Activated CD4-positive, alpha-beta T cell treated with anti-CD3 and anti-CD28 coated beads, Interleukin-2, amount 10 ng/mL, durations not matched to agents 7 days and 5 days (primary cell): ENCODE measurements at places on chromosomes 4 and X. TPM values are rescaled to one million over a fixed set of nuclear protein-coding genes. Genes with fewer than 3 reads are reported as not detected.

DNA sequence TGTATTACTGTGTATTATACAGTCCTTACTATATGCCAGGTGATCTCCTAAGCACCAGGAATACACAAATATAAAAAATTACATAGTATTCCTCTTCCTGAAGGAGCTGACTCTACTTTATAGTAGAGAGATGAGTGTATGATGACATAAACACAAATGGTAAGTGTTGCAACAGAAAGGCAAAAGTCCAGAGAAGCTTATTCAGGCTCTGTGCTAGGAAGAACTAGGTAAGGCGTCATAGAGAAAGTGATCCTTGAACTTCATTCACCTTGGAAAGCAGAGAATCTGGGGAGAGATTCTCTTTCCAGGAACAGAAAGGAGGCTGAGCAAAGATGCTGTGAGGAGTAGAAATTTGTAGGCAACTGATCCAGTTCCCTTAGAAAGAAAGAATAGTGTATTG is 115.0 kb upstream of the KCNIP4 start:
- no peak for DNase-seq

DNA sequence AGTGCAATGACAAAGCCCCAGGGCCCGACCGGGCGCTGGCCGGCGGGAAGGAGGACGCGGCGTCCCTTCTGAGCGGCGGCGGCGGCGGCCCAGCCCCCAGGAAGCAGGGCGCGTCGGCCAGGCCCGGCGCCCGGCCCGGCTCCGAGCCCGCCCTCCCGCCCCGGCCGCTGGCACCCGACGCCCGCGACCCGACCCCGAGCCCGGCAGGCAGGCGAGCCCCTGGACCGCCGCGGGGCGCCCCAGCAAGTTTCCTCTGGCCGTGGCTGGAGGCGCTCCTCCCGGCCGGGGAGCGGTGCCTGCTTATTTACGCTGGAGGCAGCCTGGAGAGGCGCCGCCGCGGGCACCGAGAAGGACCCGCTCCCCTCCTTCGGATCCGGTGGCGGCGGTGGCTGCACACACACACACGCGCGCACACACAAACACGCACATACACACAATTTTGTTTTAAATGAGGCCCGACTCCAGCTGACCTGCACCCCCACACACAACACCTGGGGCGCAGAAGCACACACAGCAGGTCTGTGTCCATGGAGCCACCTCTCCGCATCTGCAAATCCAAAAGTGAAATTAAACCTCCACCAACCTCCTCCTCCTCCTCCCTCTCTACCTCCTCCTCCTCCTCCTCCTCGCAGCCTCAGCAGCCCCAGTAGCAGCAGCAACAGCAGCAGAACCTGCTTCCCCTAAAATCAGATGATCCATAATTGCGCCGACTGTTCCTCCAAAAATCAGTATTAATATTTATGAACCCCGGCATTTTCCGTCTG is 669 bp downstream of the IRF2 start:
- DNase-seq = peak; percentile 68

- no peak for DNase-seq
These were observed 155.8 kb downstream of the KCNIP4 start for GRCh38 chr4:21792736-21793135.

DNA sequence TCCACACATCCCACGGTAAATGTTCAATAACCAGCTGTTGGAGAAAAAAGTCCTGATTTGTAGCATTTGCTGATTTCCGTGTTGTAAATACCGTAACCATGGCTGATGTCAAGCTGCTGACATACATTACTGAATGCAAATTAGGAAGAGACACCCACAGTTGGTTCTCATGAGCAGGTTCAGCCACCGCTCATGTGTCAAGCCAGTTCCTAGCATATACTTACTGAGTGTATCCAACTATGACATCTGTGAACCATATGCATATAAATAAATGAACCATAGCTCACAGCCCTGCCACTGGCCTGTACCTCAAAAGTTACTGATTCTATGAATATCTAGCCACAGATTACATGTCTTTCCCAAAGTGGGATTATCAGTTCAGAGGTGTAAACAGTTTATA is 29.5 kb downstream of the FHDC1 start:
- DNase-seq = no peak

DNA sequence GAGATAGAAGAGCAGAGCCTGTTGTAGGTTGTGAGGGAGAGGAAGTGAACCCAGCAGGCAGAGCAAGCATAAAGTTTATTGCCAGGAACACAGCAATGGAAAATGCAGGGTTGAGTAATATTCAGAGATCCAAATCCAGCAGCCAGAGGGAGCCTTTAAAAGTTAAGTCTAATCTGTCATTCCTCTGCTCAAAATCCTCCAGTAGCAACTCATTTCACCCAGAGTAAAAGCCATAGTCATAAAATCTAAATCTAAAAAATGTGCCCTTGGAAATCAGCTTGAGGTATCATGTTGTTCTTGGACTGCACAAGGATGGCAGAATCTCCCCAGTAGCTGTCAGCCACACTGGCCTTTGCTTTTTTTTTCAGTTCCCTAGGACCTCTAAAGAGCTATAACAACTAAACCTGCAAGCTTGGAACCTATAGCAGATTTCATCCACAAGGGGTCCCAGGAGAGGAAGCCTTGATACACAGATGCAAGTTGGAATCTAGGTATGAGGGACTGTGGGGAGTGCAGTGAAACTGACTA is 62.9 kb upstream of the FRAS1 start:
- peak; percentile 16 for DNase-seq

DNA sequence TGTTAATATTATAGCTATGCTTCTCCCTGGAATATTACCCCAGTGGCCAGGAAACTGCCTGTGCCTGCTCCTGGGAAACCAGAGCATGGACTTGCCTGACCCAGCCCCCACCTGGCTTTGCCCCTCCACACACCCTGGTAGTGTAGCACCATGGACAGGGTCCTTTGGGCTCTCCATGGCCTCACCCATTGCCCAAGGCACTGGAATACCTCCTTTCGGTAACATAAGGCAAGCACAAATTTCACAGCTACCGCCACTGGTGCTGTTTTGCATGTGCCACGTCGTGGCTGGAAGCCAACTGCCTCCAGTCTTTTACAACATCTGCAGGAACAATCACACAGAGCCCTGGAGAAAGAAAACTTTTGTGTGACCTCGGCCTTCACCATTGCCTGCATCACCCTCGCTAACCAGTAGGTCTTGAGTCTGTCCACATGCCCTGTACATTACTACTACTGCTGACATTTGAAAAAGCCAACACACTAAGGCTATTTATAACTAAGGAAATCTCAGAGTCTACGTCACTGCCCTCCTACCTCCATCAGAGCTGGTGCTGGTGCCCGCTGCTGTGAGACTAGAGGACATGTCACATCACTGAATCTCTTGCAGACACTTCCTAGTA is 47.7 kb downstream of the HPGD start:
- DNase-seq = no peak

DNA sequence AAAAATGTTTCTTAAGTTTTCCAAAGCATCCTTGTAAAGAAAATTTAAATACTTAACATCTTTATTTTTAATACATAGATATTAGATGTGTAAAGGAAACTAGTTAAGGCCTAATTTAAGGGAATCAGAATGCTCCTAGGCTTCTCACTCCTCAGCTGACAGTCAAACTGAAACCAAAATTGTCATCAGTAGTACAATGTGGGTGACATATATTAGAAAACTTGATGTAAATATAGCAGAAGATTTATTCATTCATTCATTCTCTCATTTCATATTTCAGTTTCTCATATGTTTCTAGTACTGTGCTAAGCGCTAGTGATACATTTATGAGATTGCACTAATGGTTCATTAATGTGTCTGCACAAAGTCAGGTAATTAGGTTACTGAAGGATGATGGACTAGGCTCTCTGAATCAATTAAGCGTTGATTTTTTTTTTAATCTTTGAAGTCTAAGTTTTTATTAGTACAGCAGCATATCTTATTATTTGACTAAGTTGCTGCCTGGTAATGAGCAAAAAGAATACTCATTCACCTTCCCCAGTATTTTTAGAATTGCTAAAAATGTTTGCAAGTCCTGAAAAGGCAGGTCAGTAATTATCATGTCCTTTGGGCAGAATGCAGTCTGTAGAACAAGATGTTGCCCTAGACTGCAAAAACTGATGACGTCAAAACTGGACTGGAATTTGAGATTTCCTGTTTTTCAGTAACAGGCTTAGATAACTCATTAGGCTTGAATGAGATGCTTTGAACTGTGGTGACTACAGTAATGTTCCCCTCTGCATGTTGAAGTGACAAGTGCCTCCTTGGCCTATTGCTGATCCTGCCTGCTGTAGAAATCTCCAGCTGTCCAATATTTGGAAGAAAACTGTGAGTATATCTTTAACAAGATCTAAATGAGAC is 128.7 kb downstream of the ARHGAP24 start:
- no peak for DNase-seq

DNA sequence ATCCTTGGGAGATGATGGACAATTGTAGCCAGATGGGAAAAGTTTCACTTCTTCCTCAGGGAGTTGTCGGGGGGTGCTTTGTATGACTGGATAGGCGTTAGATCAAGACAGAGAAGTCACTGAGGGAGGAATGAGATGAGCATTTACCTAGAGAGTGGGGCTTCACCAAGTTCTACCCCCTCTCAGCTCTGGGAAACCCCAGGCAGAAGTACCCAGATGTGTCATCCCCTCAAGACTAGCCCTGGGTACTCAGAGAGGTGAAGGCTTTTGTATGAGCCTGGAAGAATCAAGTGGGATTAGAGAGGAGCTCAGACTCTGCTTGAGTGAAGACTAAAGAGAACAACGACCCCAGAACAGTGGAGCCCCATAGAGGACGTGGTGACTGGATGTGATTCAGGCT is 1.9 kb downstream of the MAGEB1 start:
- DNase-seq = no peak

- no peak for DNase-seq
These were observed 300.3 kb upstream of the NWD2 start for GRCh38 chr4:36944232-36944631.

GRCh38 chr4:185730849-185731608 is 81.0 kb downstream of the SORBS2 start:
- no peak for DNase-seq

GRCh38 chr4:7253837-7254236 is 61.5 kb downstream of the SORCS2 start:
- DNase-seq = no peak

DNA sequence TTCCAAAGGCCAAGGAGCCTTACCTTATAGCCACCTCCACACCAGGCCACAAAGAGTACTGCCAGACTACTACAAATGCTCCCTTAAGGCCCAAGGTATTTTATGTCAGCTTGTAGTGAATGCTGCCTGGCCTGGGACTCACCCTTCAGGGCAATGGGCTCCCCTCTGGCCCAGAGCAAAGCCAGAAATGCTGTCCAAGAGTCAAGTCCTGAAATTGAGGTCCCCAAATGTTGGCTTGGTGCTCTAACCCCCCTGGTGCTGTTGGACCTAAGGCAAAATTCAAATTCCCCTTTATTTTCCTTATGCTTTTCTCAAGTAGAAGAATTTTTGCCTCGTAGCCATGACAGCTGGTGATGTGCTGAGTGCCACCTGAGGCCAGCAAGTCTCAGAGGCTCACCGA is 1354.3 kb upstream of the DIAPH2 start:
- DNase-seq = no peak

DNA sequence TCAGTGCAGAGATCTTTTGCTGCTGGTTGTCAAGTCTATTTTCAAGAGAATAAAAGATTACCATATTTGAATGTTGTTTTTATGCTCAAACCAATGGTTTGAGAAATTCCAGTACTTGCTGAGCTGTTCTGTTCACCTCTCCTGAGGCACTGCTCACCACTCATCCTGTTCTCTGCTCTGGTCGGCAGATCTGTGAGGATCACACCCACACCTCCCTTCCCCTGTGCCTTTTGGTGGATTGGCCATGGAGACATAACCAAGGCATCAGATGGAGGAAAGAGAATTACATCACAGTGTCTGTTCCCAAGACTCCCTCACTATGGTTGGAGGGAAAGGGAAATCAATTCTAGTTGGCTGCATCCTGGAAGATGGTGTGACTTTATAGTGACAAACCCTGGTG is 391.6 kb downstream of the ARHGAP24 start:
- no peak for DNase-seq

DNA sequence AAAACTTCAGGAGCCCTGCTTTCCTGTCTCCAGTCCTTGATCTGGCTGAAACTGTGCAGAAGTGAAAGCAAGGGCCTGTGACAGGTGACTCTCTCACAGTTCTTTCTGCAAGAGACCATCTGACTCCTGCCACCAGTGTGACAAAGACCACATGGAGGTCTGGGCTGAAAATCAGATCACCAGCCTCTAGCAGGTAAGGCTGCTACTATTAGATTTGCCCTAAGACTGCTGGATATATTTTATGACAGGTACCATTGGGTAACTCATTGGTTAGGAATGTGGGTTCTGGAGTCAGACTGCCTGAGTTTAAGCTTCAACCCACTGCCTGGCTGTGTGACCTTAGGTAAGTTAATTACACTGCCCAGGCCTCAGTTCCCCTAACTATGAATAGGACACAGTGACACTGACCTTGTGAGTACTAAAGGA is 163.3 kb upstream of the SLC7A11 start:
- no peak for DNase-seq

DNA sequence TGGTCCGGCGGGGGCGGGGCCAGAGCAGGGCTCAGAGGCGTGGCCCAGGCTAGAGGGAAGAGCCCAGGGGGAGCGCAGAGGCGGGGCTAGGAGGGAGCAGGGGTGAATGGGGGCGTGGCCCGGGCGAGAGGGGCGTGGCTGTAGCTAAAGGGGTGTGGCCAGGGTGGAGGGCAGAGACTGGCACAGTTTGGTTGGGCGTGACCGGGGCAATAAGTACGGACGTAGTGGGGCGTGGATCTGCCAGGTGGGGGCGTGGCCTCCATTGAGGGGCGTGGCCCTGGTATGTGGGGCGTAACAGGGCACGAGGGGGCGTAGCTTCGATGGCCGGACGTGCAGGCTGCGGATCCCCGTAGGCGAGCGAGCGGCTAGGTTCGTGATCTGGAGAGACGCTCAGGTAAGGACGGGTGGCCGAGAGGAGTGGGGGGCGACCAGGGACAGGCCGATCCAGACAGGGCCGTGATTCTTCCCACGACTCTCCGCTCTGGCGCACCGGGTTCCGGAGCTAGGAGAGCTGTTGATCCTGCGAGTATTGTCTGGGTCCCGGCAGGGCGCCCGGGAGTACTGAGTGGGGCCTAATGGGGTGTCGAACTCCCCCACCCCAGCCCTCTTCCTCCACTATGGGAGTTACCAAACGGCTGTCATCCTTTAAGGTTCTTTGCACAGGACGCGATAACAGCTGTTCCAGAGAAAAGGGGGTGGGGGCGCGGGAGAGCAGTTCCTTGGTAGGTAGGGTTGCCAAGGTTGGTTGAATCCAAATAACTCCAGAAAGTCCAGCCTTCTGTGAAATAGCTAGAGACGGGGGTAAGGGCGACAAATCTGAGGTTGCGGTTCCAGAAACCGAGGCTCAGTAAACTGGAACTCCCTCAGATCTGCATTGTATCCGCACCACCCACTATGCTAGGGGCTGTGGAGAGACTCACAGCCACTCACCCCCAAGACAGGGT is at the start of gene CA5B:
TSS of gene CA5B (plus strand) at position 312 of the 944 bp plus-strand sequence. CDS start 11,754 bp downstream, outside the sequence.
- peak; percentile 95 for DNase-seq

Gene FHDC1
- 0.10 TPM for total RNA-seq

Gene TKTL2
- not detected for total RNA-seq

Gene YY2
- total RNA-seq = 2.0 TPM

Gene FAM9C
- not detected for total RNA-seq

Gene DCHS2
- total RNA-seq = not detected

Gene PRSS12
- not detected for total RNA-seq
